ENCODE measurements at places on chromosomes 3 and 15.

DNA sequence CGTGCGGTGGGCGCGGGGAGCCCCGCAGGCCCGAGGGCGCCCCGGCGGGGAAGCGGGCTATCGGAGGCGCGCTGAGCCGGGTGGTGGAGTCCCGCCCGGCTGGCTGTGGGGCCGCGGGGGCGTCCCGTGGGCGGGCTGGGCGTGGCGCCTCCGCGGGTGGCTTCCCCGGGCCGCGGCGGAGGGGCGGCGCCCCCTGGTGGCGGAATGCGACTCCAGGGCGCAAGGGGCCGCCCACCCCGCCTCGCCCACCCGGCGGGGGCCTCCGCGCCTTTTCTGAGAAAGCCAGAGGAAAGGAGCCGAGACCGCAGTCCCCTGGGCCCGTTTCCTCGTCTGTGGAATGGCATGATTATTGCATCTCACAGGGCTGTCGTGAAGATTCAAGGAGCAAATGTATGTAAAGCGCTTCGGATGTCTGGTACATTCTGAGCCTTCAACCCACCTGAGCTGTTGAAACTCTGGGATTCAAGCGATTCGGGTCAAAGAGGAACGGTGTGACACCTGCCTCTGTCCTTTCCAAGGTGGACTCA, 31.9 kb upstream of the RAB6B start:
- DNase-seq: peak; percentile 60

DNA sequence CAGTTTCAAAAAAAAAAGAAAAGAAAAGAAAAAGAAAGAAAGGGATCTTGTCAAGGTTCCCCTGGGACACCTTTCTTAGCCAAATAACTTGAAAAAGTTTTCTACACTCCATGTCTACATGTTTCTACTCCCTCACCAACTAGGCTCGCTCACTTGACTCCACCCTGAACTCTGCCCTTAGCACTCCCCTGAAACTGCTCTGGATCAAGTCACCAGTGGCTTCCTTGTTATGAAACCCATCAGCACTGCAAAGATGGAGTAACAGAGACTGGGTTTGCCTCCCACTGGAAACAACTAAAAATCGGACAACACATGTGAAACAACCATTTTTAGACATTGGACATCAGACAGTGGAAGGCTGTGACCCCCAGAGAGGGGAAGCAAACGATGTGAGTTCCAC, 36.8 kb downstream of the TMEM40 start:
- DNase-seq: no peak

- DNase-seq: peak; percentile 43
These were observed 25.1 kb downstream of the SHISA5 start for GRCh38 chr3:48478626-48479555.

DNA sequence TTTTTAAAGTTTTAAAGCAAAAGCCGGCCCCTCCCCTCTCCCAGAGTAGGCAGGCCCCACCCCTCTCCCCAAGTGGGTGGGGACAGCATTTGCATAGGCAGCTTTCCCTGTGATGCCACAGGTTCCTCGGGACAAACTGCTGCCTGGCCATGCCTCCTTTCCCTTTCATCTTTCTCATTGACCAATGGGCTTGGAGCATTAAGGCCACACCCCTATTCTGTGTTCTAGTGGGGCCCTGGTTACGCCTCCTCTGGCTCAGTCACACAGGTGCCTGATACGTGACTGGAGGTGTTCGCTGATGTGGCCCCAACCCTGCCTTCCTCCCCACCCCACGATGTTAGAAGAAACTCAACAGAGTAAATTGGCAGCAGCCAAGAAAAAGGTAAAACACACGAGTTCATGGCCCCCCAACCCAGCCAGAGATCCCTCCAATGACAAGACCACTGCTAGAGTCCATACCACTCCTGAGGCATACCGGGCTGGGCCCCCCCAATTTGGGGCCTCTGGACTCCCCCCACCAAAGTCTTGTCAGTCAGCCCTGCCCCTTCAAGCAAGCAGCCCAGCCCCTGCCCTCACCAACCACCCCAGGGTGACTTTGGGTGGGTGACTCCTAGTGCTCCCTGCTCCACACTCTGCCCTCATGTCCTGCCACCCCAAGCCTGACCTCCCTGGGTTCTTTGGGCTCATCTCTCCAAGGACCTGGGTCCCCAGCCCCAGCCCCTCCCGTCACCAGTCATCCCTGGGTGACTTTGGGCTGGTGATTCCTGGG, 62.8 kb upstream of the CSPG4 start:
- DNase-seq: no peak

GRCh38 chr3:127665586-127665985, 7.2 kb upstream of the ABTB1 start:
- no peak for DNase-seq

DNA sequence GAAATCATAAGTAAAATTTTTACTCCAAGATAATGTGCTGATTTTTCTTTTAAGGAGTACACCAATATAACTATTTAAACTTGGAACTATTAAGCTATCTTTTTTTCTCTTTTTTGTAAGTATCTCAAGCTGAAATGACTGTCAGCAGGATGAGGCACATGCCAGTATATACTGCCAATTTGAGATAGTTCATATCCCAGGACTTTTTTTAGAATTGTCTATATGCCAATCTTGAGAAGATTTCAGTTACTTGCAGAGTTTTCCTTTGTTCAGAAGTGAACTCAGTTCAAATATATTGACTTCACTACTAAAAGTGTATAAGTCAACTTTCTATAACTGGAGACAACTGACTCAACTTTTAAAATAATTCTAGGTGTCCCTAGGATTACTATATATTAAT, 181.7 kb upstream of the ZNF717 start:
- DNase-seq: no peak

GRCh38 chr3:65779390-65779789, 259.3 kb downstream of the MAGI1 start:
- DNase-seq: no peak

- no peak for DNase-seq
These were observed 239.9 kb upstream of the TTC14 start for GRCh38 chr3:180362081-180362480.

GRCh38 chr3:190384309-190384756, 3.6 kb upstream of the CLDN16 start:
- no peak for DNase-seq

GRCh38 chr3:46062679-46063078, 35.4 kb upstream of the XCR1 start:
- no peak for DNase-seq

- DNase-seq: no peak
These were observed 9.4 kb downstream of the DLL4 start for GRCh38 chr15:40938536-40938870.

DNA sequence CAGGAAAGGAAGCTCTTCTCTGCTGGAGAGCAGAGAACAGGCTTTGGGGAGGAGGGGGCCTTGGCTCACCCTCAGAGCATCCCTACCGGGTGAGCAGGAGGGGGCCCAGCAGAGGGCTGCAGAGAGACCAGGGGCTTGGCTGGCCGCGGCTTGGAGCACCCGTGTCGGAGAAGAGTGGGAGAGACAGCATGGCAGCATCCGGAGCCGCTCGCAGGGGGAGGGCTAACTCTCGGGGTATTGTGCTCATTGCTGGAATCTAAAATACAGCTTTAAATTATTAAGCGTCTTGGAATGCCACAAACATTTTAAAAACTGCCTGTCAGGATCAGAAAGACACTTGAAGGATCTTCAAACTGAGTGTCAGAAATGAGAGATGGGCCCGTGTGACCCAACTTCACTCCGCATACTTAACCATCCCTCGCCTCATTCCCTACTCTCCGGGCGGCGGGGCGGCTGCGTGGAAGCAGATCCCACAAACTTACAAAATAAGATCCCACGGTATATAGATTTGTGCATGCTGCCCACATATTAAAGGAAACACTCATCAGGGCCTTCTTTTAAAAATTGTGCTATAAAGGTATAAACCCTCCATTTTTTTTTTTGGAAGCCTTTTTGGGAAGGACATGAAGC, 53.9 kb downstream of the EIF4E3 start:
- DNase-seq: no peak

DNA sequence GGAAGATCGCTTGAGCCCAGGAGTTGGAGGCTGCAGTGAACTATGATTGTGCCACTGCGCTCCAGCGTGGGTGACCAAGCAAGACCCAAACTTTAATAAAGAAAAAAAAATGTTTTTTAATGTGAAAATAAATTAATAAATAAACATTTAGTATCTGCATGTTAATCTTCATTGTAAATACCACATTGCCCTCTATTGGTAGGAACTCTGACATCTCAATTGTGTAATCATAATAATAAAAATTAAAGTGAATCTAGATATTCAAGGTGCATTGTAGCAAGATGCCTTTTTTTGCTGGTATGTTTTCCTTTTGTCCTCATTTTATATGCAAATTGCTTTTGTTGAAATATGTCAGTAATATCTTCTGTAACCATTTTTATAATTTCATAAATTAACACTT, 95.0 kb upstream of the LIMD1 start:
- DNase-seq: no peak

GRCh38 chr3:116445311-116445841, at the start of gene LSAMP:
Gene LSAMP, minus strand, starts transcription at chr3:116445487.
- DNase-seq: no peak

GRCh38 chr3:126373682-126374601, 16.7 kb upstream of the KLF15 start:
- DNase-seq: no peak

GRCh38 chr15:31407376-31407775, 80.7 kb downstream of the KLF13 start:
- DNase-seq: no peak
